ENCODE measurements at places on chromosomes 3 and 15. TPM values are rescaled to one million over a fixed set of nuclear protein-coding genes. Genes with fewer than 3 reads are reported as not detected.

The RBP2 gene
- not detected for total RNA-seq

GRCh38 chr15:66269326-66270090 is 16.0 kb upstream of the MEGF11 start:
- no peak for DNase-seq

DNA sequence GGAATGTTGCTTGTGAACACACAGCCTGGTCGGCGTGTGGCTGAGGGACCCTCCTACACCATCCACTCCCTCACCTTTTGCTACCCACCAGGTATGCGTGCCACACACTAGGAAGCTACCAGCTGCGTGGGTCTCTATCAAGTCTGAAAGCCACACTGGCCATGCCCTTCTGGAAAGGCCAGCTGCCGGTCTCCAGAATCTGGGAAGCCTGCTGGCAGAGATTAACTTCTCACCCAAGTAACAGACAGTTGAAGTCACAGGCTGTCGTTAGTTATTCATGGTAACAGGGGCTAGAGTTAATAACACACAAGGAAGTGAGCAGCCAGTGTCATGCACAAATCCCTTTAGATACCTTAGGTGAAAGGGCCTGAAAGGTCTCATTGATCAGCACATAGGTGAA is 48.1 kb downstream of the SUSD5 start:
- DNase-seq = no peak

The HRG gene
- not detected for total RNA-seq

Data from activated T-cell treated with anti-CD3 and anti-CD28 coated beads, Interleukin-2, amount 50 U/mL, for 72 hours (primary cell).